ENCODE measurements at places on chromosomes 5 and 9.

- no peak for DNase-seq
These were observed 666.4 kb upstream of the ZNF608 start for GRCh38 chr5:125412561-125413495.

- no peak for DNase-seq
These were observed 301.2 kb upstream of the TYRP1 start for GRCh38 chr9:12391839-12392509.

- DNase-seq, result no peak
These were observed 14.6 kb downstream of the ZBTB43 start for GRCh38 chr9:126819482-126819881.

- no peak for DNase-seq
These were observed 1373.4 kb upstream of the C9orf72 start for GRCh38 chr9:28946648-28947047.

GRCh38 chr5:178992291-178992895, 2.7 kb downstream of the GRM6 start:
- no peak for DNase-seq

- no peak for DNase-seq
These were observed 504.4 kb upstream of the WWC1 start for GRCh38 chr5:167786871-167787578.

DNA sequence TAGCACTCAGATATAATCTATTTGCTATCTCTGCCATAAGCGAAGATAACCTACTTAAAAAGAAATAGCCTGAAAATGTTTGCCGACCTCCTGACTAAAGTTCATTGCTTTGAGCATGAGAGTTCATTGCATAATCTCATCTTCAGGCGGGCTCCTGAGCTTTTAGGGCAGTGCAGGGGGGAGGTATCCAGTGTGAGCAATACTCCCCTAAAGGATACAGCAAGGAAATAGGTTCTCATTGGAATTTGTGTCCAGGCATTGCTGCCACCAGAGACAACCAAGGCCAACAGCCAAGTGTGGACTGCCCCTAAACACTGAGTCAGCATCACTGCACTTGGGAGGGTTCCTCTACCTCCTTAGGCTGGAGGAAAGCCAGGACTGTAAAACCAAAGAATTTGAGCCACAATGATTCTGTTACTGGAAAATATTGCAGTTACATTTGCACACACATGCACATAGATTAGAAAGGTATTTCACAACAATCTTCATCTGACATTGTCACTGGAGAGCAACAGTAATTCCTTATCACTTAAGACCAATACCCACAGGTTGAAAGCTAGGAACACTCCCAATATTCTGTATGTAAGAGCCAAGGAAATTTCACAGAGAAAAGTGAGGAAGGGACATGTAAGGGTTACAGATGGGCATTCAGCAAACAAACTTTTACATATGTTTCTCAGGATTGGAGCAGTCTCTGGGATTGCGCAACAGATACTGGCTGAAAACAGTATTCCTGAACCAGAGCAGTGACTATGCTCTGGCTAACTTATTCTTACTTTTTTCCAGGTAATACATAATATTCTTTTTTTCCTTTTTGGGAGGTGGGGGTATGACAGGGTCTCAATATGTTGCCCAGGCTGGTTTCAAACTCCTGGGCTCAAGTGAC, 98.6 kb upstream of the TLE1 start:
- DNase-seq, result no peak

DNA sequence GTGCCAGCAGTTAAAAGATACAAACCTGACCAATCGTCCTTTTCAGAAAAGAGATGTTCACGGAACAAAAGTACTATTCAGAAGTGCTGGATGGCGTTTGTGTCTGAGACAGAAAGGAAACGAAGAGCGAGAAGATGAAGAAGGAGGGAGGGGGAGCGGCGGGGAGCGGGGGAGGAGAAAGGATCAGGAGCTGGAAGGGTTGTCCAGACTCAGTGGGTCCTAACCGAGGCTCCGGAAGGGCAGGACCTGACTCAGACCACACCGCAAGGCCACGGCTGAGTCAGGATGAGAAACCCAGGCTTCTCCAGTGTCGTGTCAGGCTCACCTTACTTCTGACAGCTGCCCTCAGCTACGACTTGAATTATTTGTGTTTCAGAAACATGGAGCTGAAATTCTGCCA, 46.2 kb downstream of the PAX5 start:
- DNase-seq, result no peak

GRCh38 chr5:153222936-153223335, 267.5 kb upstream of the GRIA1 start:
- no peak for DNase-seq

- DNase-seq, result no peak
These were observed 8.0 kb downstream of the TAF1L start for GRCh38 chr9:32627394-32627954.

- no peak for DNase-seq
These were observed 4.3 kb upstream of the RMND5B start for GRCh38 chr5:178126556-178126955.

DNA sequence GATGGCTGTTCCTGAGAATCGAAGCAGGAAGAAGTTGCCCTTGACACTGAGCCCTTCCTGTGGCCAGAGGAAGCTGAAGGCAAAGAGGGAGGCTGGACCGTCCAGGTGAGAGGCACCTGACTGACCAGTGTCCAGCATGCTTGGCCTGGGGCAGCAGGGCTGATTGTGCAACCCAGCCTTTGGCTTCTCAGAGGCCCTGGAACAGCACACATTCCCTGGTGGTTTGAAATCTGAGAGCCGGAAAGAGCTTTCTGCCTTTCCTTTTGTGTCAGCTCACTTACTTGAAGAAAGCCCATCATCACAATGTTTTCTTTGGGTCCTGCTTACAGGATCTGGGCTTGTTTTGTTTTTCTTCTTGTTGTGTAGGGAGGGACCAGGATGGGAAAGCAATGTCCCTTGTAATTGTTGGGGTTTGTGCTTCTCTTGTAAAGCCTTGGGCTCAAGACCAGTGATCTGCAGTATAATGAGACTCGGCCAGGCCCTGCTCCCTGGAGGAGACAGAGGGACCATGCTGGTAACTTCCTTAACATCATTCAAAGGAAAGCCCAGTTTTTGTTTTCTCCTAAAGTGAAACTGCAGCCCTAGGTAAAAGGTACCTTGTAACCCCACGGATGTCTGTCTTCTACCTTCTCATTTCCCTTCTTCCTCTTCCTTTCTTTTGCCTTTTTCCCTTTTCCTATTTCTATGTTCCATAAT, 213.7 kb downstream of the NXNL2 start:
- no peak for DNase-seq

- DNase-seq, result no peak
These were observed 29.5 kb downstream of the TPPP start for GRCh38 chr5:663436-664342.

DNA sequence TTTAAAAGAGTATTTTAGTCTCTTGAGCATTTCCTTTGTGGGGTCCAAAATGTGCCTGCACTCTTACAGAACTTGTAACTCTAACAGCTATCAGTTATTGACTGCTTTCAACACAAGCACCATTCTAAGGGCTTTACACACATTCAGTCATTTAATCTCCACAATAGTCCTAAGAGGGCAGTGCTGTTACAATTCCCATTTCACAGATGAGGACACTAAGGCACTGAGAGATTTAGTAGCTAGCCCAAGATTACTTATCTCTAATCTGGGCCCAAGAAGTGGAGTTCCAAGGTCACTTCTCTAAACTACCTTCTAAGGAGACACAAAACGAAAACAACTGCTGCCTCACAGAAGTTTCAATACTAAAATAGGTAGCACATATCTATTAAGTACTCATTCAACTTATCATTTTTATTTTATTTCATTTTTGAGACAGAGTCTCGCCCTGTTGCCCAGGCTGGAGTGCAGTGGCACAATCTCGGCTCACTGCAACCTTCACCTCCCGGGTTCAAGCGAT, 275.2 kb downstream of the CWC27 start:
- no peak for DNase-seq

GRCh38 chr5:22699319-22699718, 153.8 kb downstream of the CDH12 start:
- DNase-seq, result no peak

DNA sequence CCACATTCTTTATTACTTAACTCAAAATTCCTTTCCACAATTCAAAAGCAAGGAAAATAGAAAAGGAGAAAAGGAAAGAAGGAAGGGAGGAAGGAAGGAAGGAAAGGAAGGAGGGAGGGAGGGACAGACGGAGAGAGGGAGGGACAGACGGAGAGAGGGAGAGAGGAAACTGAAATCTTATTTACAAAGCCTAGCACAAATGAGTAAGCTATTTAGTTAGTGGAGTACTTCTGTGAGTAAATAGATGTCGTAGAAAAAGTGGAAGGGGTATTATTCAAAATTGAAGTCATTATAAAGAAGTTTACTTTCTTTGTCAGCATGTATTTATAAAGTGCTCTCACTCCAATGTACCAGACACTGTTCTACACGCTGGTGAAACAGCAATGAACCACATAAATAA, 177.9 kb downstream of the CETN3 start:
- no peak for DNase-seq

GRCh38 chr5:16411741-16412455, 53.7 kb downstream of the ZNF622 start:
- no peak for DNase-seq

DNA sequence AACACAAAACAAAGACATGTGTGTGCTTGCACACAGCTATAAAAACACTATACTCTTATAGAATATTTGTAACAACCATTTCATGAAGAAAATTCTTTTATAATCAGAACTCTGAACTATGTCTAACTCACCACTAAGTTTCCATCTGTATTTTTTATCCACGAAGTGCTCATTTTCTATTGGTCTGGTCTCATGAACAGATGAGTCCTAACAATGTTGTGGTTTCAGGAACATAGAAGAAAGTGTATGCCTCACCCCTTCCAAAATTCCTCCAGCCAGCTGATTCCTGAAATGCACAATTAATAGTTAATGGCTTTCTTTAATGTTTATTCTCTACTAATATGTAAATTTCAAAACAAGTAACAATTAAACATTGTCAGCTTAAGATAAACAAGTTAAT, 325.3 kb upstream of the GRAMD2B start:
- DNase-seq, result no peak

GRCh38 chr9:18136354-18136994, 337.5 kb upstream of the ADAMTSL1 start:
- no peak for DNase-seq

- DNase-seq, result no peak
These were observed 42.6 kb upstream of the APC start for GRCh38 chr5:112694853-112695709.

DNA sequence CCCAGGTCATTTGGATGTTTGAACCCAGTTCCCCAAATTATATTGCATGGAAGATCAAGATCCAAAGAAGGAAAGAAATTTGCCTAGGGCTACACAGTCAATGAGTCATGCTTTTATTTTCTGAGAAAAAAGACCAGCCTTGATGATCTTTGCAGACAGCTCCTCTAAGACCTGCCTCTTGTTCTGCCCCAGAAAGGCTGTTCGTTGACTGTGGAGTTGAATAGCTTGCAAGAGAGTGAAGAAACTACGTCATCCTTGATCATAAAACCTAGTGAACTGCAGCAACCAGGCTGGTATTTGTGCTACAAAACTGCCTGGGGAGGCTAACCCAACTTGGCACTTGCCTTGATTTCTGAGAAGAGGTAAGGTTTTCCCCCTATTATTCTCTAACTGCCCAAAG, 263.9 kb downstream of the PAPPA start:
- no peak for DNase-seq

- no peak for DNase-seq
These were observed 11.4 kb upstream of the MACIR start for GRCh38 chr5:103247118-103247517.
